ENCODE measurements at places on chromosomes 7 and 10.

DNA sequence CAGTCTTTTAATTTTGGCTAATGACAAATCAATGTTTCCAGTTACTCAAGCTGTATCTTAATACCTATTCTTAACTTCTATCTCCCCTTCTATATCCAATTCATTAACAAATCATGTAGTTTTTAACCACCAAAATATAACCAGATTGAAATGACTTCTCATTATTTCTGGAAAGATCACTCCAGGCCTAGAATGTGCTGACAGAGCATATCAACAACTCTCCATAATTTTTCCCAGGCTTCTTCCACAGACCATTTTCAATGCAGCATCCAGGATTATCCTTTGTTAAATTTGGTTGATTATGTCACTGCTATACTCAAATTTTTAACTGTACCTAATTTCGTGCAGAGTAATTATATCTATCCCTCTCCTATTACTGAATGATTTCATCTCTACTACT is 704.1 kb downstream of the PCDH15 start:
- DNase-seq: no peak

DNA sequence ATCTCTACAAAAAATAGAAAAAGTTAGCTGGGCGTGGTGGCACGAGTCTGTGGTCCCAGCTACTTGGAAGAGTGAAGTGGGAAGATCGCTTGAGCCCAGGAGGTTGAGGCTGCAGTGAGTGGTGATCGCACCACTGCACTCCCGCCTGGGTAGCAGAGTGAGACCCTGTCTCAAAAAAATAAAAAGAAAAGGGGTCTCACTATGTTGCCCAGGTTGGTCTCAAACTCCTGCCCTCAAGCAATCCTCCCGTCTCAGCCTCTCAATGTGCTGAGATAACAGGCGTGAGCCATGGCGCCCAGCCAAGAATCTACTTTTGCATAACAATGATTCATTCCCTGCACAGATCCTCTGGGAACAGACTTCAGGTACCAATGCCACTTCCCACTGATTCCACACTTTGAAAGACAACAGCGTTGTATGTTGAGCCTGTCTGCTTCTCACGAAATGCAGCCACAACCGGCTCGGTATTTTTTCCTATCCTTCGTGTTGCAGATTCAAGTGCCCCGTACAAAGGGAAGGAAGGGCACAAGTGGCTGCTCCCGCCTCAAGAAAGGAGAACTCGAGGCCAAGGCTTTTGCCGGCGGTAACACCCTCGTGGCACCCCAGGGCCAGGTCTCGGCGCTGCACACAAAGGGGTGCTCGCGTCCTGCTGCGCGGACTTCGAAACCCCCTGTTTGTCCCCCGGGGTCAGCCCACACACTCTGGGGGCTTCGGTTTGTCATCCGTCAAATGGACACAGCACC is 745 bp downstream of the DAGLB start:
- no peak for DNase-seq

- DNase-seq: no peak
These were observed 136.3 kb downstream of the DOCK1 start for GRCh38 chr10:127041552-127041951.

- DNase-seq: no peak
These were observed 204.8 kb upstream of the MEOX2 start for GRCh38 chr7:15891151-15891881.

DNA sequence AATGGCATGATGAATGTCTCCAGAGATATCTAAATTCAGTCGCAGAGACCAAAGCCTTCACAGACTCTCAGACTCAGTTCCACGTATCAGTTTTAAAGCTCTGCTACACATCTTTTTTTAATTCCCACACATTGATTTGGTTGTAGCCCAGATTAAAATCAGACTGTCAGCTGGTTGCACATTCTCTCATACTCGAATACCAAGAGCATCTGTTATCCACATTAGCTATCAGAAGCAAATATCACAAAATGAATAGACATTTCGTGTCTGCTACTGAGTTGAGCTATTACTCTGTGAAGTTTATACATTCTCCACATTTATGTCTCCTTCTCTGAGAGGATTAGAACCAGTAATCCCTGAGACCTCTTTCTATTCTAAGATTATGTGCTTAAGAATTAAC is 229.2 kb downstream of the GPAM start:
- no peak for DNase-seq

DNA sequence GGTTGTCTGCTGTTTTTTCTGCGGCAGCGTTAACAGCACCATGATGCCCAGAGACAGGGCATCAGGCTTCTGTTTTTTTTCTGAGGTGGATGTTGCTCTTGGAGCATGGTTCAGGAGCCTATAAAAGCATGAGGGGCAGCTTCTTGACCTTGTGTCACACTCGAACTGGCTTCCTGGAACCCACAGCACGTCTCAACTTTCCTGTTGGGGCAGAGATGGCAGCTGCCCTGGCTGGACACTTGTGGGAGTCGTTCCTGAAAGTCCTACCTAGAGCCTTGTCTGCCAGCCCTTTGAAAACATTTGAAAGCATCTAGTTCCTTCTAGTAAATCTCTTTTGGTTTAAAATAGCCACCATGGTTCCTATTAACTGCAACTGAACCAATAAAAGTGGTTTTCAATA is 28.9 kb upstream of the PRKAG2 start:
- DNase-seq: no peak

DNA sequence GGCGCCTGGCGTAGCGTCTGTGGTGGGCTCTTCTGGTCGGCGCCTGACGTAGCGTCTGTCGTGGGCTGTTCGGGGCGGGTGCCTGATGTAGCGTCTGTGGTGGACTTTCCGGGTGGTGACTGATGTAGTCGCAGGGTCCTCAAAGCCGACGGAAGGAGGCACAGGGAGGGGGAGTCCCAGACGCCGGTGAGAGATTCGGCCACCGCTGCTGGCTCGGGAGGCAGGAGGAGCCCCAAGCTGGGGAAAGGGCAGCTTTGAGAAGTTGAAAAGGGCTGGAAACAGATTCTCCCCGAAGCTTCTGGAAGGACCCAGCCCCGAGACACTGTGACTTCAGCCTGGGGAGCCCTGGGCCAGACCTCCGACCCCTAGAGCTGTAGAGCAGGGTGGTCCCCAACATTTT is 105.7 kb downstream of the DNAJB6 start:
- no peak for DNase-seq

DNA sequence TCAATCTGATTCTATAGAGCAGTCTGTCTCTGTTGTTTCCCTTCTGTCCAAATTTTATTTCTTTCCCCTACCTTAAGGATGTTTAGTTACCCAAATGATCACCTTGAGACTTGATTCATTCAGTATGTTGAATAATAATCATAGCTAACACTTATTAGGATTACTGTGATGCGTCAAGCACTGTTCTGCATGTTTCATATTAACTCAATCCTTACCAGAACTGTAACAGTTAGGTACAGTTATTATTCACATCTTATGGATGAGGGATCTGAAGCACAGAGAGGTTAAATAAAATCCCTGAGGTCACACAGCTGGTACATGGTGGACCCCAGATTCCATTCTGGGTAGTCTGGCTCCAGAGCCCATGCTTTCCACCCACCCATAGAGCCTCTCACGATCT is 97.9 kb upstream of the SAMD8 start:
- no peak for DNase-seq

Data from spinal cord (tissue), 10 donors.